ENCODE measurements at places on chromosomes 4 and X. TPM values are rescaled to one million over a fixed set of nuclear protein-coding genes. Genes with fewer than 3 reads are reported as not detected.

DNA sequence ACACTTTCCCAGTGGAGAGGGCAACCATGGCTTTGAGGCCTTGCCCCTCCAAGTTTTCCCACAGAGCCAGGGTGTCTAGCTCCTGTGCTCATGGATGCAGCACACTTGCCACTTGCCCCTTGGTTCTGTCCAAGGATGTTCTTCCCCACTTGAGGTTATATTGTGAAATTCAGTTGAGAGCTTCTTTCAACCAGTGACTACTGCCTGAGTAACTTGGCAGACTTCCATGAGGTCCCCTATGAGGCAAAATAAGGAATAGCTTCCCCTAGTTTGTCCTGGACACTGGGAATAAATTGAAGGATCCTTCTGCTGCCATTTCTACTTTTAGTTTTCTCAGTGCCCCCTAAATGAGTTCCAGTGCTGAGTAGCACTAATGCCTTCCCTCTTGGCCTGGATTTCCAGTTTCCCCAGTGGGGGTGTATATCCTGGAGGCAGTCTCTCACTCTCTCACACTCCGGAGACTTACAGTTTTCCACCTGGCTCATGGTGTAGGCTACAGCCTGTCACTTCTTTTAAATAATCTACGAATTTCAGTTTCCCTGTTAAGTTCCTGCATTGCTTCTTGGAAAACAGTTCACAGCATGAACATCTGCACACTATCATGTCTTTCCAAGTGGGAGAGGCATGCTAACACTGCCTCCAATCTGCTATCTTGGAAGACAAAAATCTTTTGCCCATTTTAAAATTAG, 36.4 kb upstream of the ADH4 start:
- peaks cover 7% of the 10 kb centered on the region for H3K4me1 ChIP-seq
- no peaks in the 10 kb centered on the region for H3K27me3 ChIP-seq
- H3K36me3 ChIP-seq: no peaks in the 10 kb centered on the region
- no peak overlapping the region for H3K27ac ChIP-seq

PLAC1 gene
- total RNA-seq: not detected

TXK gene
- total RNA-seq: 2.8 TPM

DNA sequence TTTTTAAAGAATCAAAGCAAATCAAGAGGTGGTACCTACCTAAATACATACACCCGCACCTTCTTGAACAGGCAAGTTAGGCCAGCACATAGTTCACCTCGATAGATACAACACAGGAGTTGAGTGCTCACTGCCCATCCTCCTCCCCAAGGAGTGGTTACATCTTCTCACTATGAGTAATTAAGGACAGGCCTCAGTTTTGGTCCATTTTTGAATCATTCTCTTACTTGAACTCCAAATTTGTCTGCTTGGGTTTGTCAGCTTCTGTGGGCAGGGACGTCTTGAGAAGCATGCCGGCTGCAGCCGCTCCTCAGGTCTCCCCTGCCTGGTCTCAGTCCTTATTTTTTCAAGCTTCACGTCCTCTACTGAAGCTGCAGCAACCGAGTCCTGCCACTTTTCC, 190.6 kb upstream of the RBPJ start:
- no peaks in the 10 kb centered on the region for H3K36me3 ChIP-seq
- H3K27ac ChIP-seq: no peak overlapping the region
- no peak for DNase-seq
- no peaks in the 10 kb centered on the region for H3K4me1 ChIP-seq

GRCh38 chrX:45783002-45783401, 582.3 kb upstream of the DIPK2B start:
- no peaks in the 10 kb centered on the region for H3K36me3 ChIP-seq
- H3K27ac ChIP-seq: no peak overlapping the region
- DNase-seq: no peak
- no peaks in the 10 kb centered on the region for H3K4me1 ChIP-seq
- H3K27me3 ChIP-seq: no peaks in the 10 kb centered on the region
- no peak overlapping the region for H3K4me3 ChIP-seq

- H3K27me3 ChIP-seq: peaks cover 29% of the 10 kb centered on the region
- H3K27ac ChIP-seq: no peak overlapping the region
- DNase-seq: no peak
- no peaks in the 10 kb centered on the region for H3K36me3 ChIP-seq
These were observed 14.0 kb upstream of the PITX2 start for GRCh38 chr4:110636680-110637407.

- no peak overlapping the region for H3K4me3 ChIP-seq
- H3K36me3 ChIP-seq: no peaks in the 10 kb centered on the region
- no peak overlapping the region for H3K27ac ChIP-seq
- no peak for DNase-seq
- no peaks in the 10 kb centered on the region for H3K27me3 ChIP-seq
These were observed 279.8 kb downstream of the UNC5C start for GRCh38 chr4:95268819-95269565.

DNA sequence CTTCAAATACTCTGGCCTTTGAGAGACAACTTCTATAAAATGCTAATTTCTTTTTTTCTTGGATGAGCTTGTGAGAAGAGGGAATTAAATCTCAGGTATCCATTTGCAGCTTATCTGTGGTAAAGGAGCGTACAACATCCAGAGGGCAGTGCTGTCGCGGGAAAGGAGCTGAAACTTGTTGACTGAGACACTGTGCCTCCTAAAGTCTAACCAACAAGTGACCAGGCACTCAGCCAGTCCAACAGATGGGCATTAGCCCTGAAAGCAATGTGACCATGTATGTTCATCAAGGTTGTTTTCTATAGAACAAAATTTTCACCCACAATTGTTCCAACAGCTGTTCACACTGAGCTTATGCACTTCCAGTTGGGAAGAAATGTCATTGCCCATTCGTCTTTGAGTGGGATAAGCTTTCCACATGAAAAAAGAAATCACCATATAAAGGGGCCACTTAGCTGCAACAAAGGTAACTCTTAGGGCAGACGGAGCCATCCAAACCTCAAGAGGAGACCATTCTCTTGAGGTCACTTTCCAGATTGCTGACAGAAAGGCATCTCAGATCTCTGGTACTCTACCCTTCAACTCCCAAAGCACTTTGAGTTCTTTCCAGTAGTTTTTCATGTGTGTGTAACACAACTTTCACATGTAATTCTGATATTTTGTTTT, 244.8 kb upstream of the NEIL3 start:
- H3K36me3 ChIP-seq: no peaks in the 10 kb centered on the region
- H3K4me1 ChIP-seq: no peaks in the 10 kb centered on the region
- no peak overlapping the region for H3K27ac ChIP-seq
- H3K27me3 ChIP-seq: no peaks in the 10 kb centered on the region
- no peak for DNase-seq
- no peak overlapping the region for H3K4me3 ChIP-seq

DNA sequence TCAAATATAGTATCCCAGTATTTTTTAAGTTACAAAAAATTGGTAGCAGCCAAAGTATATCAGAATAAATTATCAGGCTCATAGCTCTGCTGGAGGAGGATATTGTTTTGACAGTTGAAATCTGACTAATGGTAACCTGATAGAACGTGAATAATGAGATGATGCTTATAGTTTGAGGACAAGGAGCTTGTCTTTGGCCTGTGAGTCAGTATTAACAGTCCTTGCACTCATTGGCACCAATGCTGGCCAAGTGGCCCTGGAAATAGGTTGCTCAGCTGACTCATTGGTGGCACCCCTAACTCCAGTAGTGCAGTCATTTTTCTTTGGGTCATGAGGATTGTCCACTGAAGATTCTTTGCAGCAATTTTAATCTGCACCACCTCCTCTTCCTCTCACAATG, 203.3 kb upstream of the JADE1 start:
- no peaks in the 10 kb centered on the region for H3K36me3 ChIP-seq
- no peak for DNase-seq
- no peaks in the 10 kb centered on the region for H3K4me1 ChIP-seq
- no peak overlapping the region for H3K4me3 ChIP-seq
- H3K27me3 ChIP-seq: no peaks in the 10 kb centered on the region
- no peak overlapping the region for H3K27ac ChIP-seq

DNA sequence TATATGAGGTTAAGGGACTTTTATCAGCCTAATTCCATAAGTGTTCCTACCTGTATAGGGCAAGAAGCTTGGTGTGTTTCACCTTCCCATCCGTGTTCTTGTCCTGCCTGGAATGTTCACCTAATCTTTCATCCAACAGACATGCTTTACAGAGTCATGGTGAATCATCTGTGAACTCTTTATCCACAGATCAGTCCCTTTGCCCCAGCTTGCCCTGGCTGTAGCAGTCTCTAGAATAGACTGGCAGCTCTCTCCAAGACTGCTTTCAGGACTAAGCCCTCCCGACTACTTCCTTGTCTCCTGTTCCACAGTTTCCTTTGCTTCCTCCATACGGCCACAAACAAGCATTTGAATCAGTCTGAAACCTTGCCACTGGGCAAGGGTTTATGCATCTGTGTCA, 177.9 kb upstream of the IL15 start:
- H3K4me1 ChIP-seq: no peaks in the 10 kb centered on the region
- no peak for DNase-seq

FSTL5 gene
- total RNA-seq: not detected

TBL1X gene
- 39.7 TPM for total RNA-seq

GRCh38 chr4:185921583-185922555, 109.9 kb upstream of the SORBS2 start:
- H3K4me1 ChIP-seq: peaks cover 14% of the 10 kb centered on the region
- DNase-seq: no peak
- H3K4me3 ChIP-seq: peak overlapping the region; percentile 57
- H3K27ac ChIP-seq: no peak overlapping the region

ZNF157 gene
- not detected for total RNA-seq

DNA sequence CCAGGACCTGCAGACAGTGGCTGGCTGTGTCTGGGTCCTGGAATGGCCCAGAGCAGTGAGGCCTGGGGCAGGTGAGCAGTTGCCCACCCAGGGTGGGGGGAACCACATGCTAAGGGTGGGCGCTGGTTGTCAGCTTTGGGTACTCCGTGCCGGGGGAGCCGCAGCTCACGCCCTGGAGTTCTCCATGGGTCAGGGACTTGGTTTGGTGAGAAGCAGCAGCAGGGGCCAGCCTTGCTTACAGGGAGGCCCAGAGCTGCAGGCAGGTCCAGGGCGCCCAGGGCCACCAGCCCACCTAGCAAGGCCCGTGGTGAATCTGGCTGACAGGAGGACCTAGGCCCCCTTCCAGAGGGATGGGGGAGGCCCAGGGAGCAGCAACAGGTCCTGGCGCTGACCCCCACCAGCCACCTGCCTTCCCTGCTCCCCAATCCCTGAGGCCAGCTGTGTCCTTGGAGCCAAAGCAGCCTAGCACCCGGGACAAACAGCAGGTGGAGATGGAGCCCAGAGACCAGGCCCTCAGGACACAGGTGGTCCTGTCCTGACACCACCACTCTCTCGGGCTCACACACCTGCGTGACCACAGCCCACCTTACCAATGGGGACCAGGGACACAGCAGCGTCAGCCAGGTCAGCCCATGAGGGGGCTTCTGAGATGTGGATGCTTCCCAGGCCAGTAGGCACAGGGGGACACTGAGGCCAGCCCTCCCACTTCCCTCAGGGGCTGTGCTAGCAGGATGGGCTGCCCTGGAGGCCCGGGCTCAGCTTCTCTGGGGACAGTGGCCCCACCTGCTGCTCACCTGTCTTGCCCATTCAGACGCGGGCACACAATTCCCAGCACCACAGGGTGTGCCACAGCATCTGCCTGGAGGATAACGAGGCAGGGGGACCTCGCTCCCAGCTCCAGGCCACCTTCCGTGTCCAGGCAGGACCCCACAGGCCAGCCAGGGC, 3.5 kb downstream of the MXD4 start:
- peaks cover 15% of the 10 kb centered on the region for H3K36me3 ChIP-seq
- peak overlapping the region; percentile 56 for H3K4me3 ChIP-seq
- peak; percentile 1 for DNase-seq

- no peaks in the 10 kb centered on the region for H3K4me1 ChIP-seq
- H3K4me3 ChIP-seq: no peak overlapping the region
- no peak overlapping the region for H3K27ac ChIP-seq
- no peaks in the 10 kb centered on the region for H3K36me3 ChIP-seq
- H3K27me3 ChIP-seq: no peaks in the 10 kb centered on the region
- DNase-seq: no peak
These were observed 115.5 kb downstream of the EFHC2 start for GRCh38 chrX:44227991-44228390.

DNA sequence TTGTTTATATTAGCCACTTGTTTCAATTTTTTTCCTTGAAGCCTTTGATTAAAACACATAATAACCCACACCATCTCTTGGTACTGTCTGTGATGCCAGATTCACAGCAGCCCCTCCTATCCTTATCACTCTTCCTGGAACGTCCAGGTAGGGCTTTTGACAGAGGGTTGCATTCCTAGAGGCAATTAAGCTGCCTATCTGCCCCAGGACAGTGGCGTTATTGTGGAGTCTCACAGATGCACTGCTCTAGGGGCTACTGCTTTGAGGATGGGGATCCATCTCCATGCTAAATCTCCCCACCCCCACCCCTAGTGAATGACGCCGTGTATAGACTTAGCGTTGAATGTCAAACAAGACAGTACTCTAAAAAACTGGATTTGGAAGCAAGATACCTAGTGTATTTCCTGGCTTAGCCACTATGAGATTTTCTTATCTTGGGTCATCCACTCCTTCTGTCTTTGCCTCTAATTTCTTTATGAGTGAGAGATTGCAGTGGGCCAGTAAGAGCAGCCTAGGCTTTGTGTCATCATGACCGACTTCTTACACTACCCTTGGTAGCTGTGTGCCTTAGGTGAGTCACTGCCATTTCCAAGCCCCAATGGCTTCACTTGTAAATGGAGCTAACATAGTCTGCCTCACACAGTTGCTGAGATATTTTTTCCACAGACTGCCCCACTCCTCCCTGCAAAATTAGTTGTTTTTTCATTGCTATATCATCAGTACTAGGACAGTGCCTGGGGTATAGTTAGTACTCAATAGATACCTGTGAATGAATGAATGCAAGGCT, 90.9 kb downstream of the EGF start:
- H3K4me1 ChIP-seq: no peaks in the 10 kb centered on the region
- H3K36me3 ChIP-seq: no peaks in the 10 kb centered on the region
- no peak overlapping the region for H3K27ac ChIP-seq
- no peak overlapping the region for H3K4me3 ChIP-seq
- no peaks in the 10 kb centered on the region for H3K27me3 ChIP-seq
- DNase-seq: no peak

Measured in thoracic aorta (tissue), 2 donors.